EH (cell line): ENCODE measurements at places on chromosomes 6 and 20.
A peak's percentile ranks its signal among the peaks of the same experiment; 100 is the strongest.

DNA sequence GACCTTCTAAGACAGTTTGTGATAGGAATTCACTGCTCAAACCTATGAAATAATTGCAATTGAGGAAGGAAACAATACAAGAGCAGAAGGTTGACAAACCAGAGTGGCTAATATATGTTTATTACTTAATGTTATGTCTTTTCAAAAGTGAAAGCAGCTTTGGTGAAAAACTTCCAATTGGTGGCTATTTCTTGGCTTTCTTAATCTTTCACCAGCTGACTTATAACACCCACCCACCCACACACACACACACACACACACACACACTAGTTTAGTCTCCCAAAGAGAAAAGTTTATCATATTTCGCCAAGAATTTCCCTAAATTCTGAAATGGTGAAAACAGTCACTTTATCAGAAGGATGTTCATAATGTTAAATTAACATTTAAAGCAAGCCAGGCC lies 583.5 kb downstream of the EYS start:
- DNase-seq, result no peak

GRCh38 chr6:102015431-102015830 lies 621.9 kb downstream of the GRIK2 start:
- DNase-seq, result no peak

GRCh38 chr6:12356983-12357972 lies 67.1 kb downstream of the EDN1 start:
- DNase-seq, result peak; percentile 29

DNA sequence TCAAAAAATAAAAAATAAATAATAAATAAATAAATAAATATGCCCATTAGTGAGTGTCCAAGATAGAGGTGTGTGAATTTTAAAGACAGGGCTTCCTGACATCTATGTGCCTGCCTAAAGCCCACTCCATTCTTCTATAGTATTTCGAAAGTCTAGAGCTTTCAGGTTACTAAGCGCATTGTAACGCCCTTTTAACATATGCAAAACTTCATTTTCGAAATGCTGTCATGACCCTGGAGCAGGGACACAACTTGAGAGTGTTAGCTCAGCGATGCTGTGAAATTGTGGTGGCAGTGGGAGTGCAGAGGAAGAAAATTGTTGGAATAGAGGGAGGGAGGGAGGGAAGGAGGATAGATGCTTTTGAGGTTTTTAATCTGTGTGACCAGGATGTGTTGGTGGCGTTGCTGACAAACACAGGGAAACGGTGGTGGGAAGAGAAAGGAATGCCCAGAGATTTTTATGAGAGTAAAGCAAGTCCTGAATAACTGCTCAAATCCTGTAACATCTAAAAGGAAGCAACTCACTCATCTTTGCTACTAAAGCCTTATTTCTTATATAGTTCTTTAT lies 169.3 kb downstream of the ARID1B start:
- peak; percentile 33 for DNase-seq

GRCh38 chr6:23006656-23007055 lies 437.3 kb downstream of the HDGFL1 start:
- peak; percentile 11 for DNase-seq
